ENCODE measurements at places on chromosomes 3 and 15.

DNA sequence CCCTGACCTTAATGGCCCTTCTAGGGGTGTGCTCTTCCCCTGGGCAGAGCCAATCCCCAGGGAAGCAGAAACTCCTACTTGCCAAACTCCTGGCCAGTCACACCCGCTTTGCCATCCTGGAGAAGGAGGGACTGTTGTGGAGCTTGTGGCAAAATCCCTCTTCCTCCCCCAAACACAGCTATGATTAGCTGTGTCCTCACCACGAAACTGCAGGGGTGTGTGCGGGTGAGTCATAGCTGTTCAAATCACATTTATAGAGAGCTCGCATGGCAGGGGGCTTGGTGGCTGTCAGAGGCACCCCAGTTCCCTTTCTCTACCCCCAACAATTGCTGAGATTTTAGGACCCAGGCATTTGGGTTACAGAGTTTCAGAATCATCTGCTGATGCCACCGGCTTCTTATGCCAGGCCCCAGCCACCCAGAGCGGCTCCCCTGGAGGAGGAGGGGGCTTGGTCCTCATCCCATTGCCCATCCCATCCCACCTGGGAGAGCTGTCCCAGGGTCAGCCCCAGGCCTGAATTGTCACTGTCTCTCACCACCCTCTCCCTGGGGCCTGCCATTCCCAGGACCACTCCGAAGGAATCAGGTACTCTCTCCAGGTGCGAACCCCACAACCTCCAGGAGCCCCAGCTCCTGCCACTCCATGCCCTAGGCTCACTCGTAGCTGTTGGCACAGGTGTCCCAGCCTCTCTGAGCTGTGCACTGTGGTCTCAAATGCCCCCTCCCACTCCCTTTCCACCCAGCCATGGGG lies 28.8 kb upstream of the MAGEF1 start:
- DNase-seq, result no peak

- no peak for DNase-seq
These were observed 120.0 kb upstream of the TGFBR2 start for GRCh38 chr3:30486368-30486767.

GRCh38 chr3:171044835-171045793 lies 18.6 kb upstream of the SLC2A2 start:
- no peak for DNase-seq

- DNase-seq, result no peak
These were observed 217.7 kb upstream of the CGNL1 start for GRCh38 chr15:57158589-57158988.

- DNase-seq, result no peak
These were observed 36.7 kb upstream of the MFGE8 start for GRCh38 chr15:88949734-88950400.

- DNase-seq, result no peak
These were observed 186.3 kb upstream of the ATP11B start for GRCh38 chr3:182606905-182607504.

DNA sequence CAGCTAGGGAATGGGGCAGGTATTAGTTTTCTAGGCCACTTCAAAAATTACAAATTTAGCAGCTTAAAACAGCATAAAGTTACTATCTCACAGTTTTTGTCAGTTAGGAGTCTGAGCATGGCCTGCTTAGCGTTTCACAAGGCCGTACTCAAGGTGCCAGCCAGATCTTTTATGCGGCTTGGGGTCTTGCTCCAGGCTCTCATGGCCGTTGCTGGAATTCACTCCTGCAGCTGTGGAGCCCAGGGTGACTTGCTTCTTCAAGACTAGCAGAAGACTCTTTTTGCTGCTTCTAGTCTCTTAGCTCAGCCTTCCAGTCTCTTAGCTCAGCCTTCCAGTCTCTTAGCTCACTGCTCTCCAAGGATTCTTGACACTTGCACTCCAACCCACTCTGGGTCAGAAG lies 242.1 kb upstream of the CTDSPL start:
- DNase-seq, result no peak

DNA sequence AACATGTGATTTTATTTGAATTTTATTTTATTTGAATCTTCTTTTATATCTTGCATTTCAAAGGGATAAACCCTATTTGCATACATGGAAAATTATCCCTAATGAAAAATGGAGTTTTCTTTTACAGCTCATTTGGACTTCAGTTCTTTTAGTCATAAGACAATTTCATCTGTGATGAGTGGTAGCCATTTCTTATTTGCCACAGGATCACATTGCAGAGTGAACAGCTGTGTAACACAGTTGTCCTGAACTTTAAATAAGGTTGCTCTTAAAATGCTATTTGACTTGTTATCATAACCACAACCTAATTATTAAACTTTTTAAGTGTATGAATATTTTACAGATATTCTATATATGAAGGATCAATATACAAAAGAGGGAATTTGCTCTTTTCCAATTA lies 221.7 kb upstream of the ROPN1 start:
- DNase-seq, result no peak

DNA sequence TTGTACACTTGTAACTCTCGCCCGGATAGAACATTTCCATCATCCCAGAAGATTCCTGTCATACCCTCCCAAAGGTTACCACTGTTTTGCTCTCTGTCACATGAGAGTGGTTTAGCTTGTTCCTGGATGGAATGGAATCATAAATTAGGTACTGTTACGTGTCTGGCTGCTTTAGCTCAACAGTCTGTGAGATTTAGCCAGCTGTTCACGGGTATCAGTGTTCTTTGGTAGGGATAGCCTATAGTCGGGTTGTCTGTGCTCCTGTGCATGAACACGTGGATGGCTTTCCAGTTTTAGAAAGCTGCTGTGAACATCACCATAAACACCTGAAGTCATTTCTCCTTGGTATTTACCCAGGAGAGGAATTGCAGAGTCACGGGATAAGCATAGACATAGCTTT lies 58.2 kb upstream of the NR2C2 start:
- DNase-seq, result no peak

DNA sequence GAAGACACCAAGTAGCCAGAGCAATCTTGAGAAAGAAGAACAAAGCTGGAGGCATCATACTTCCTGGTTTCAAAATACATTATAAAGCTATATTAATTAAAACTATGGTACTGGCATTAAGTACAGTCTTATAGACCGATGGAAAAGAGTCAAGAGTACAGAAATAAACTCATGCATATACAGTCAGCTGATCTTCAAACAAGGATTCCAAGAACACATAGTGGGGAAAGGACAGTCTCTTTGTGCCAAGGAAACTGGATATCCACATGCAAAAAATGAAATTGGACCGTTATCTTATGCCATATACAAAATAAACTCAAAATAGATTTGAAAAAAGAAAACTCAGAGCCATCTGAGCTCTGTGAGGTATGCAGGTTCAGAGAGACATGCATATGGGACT lies 57.4 kb downstream of the SERP1 start:
- DNase-seq, result no peak

GRCh38 chr15:74626752-74627692 lies 11.4 kb downstream of the CLK3 start:
- DNase-seq, result no peak

DNA sequence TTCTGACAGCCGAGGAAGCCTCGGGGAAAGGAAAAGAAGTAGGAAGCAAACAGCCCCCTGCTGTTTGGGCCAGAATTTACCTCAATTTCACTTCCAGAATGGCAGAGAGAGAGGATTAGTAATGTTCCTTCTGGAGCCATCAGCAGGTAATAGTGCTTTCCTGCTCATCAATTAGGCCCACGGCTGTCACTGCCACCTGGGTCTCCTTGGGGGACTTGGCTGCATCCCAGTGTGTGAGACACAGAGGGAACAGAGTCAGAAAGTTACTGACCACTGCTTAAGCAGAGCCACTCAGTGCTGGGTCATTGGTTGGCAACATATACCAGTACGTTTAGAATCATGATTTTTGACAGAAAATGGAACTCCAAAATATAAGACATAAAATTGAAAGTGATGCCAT lies 397.0 kb downstream of the EPHA3 start:
- no peak for DNase-seq

DNA sequence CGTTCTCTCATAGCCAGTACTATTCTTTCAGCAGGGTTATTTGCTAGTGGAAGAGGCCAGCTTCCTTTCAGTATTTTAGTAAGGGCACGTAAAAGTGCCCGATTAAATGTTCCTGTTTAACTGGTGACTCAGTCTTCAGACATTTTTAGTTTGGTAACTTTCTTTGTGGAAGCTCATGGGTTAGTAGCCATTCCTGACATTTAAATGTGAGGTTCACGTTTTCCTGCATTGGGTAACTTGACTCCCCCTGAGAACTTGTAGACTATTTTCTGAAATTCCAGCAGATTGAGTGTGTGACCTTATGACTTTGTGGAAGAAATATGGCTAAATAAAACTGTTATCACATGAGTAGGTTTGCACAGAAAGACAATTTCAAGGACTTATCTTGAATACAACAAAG lies 16.9 kb downstream of the ABHD2 start:
- DNase-seq, result no peak

DNA sequence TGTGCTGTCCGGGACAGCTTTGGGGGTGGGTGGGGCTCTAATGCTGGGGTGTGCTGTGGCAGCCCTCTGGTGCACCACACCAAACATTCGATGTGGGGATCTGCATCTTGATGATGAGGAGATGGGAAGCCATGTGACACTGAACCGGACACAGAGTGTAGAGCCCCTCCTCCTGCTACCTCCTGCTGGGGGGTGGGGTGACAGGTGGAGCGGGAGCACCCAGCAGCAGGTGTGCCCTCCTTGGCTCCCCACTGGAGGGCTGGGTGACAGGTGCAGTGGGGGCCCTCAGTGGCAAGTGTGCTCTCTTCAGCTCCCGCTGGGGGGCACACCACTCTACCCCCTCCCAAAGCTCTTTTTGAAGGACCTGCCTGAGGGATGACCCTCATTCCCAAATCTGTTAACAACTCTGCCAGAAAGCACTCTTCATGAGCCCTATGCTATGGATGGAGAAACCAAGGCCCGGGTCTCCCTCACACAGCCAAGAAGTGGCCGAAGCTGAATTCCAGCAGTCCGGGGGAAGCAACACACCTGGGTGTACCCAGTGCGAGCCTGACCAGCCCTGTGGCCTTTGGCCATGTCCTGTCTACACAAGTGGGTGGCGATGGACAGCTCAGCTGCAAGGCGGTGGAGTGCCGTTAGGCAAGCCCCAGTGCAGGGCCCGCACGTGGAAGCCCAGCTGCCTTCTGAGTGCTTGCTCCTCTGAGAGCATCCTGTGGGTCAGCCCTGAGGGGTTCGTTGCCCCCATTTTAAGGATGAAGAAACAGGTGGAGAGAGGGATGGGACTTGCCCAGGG lies 609 bp upstream of the UROC1 start:
- DNase-seq, result no peak

GRCh38 chr15:28871168-28871567 lies 14.6 kb upstream of the APBA2 start:
- no peak for DNase-seq

DNA sequence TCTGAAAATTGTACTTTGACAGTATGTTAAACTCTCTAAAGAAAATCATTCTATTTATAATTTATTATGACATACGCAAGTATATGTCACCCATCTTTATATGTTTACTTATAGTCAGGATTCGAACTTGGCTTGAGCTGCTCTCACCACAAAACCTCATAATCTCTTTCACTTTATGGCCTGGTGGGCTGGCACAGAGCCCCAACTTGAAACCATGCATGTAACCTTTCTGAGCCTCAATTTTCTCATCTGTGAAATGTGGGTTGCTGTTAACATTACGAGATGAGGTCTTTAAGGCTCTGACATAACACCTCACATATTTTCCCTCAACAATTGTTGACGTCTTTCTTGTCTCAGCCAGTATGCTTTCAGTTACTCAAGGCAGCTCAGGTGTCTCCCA lies 69.4 kb upstream of the PFN2 start:
- DNase-seq, result no peak

- DNase-seq, result no peak
These were observed 621.5 kb upstream of the TBL1XR1 start for GRCh38 chr3:177818712-177819240.

GRCh38 chr3:72344236-72344635 lies 504.0 kb downstream of the SHQ1 start:
- DNase-seq, result no peak

GRCh38 chr3:116199063-116199462 lies 246.2 kb downstream of the LSAMP start:
- no peak for DNase-seq

GRCh38 chr15:66400351-66400774 lies 13.7 kb downstream of the MAP2K1 start:
- DNase-seq, result no peak

DNA sequence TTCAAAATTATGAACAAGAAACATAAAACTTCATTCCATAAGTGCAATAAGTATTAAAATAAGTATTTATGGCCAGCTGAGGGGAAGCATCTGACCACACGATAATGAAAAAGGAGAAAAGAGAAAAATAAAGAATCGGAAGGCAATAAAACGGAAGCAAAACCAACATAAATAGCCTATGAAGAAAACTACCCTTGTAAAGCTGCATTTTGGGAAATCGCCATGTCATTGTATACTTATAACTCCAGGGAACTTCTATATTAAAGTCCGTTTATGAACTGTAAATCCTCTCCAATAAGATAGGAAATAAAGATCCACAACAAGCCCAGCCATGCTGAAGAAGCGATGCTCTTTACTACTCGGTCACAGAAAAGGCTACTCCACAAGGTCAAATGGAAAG lies 47.7 kb downstream of the MORC1 start:
- DNase-seq, result no peak

DNA sequence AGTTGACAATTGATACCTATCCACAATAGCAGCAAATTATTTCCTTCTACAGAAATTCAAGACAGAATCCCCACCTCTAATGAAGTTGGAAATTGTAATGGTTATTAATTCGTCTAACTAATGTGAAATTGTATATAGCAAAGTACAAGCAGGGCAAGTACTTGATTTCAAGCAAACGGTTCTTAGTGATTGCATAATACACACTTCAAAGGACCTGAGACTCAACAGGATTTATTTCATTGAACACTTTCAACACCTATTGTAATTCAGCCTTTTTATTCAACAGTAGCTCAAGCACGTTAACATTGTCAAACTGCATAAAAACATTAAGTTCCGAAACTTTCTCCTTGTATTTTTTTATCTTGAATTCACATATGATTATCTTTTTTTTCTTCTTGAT lies 40.2 kb upstream of the AGTR1 start:
- DNase-seq, result no peak

DNA sequence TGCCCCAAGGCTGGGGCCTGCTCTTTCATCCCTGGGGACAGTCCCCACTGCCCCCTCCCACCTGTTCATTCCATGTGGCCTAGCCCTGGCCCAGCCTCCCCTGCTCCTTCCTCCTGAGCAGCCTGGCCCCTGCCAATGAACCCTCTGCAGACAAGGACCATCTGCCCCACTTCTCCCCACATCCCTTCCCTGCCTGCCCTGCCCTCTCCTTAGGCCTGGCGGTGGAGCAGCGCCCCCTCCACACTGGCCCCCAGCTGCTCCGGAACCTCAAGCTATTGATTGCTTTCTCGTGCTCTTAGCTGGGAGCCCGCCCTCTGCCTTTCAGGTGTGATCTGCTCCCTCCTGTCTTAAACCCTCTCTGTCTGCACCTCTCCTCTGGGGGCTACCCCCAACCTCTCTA lies 8.0 kb downstream of the PLXNA1 start:
- no peak for DNase-seq

DNA sequence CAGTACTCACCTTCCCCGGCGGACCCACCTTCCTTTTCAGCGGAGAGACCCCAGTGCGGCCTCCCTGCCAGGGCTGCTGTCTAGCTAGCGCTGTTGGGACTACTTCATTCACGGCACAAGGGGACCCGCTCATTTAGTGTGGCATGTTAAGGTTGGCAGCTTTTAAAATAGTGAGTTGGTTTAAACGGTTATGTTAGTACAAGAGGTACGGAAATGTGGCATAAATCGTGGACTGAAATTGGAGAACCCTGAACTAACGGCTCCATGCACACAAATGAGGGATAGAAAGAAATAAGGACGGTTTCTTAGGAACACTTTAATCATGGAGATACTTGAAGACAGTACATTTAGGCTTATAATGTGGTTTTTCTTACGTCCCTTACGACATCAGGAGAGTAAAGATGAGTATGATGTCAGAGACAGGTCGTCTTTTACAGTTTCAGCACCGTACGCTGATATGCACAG lies 752 bp downstream of the CEP63 start:
- DNase-seq, result no peak

All from activated CD4-positive, CD25-positive, alpha-beta regulatory T cell (primary cell).